ENCODE measurements at places on chromosomes 3 and 15.

DNA sequence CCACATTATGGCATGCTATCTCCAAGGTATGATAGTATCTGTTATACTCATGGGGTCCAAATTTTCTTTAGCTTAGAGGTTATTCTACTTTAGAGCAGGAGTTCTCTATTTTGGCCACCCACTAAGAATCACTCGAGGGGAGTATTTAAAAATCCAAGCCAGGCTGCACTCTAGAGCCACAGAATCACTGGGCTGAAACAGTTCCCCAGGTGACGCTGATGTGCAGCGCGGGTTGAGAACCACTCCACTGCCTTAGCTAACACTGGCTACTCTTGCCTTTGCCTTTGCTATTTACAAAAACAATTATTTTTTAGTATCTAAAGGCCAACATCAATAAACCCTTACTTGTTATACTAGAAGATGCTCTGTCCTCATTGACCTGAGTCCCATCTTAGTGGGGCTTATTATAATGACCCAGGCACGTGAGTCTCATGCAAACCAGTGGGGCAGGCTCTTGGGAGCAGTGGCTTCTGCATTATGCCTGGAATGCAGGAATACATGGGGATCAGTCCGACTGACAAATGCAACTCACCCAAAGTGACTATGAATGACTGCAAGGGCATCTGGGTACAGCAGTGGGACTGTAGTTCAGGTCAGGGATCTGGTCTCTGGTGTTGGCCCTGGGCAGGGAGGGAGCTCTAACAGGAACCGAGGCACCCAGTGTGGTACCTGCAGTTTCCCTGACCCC, 21.7 kb upstream of the CGNL1 start:
- DNase-seq = no peak

GRCh38 chr3:42507252-42507651, 4.8 kb downstream of the VIPR1 start:
- DNase-seq = peak; percentile 50

DNA sequence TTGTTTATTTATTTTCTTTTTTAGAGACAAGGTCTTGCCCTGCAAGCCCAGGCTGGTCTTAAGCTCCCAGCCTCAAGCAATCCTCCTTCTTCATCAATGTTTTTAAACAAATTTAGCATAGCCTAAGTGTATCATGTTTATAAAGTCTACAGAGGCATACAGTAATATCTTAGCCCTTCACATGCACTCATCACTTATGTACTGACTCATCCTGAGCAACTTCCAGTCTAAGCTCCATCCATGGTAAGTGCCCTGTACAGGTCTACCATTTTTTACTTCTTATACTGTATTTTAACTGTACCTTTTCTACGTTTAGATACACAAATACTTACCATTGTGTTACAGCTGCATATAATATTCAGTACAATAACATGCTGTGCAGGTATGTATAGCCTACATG, 860.0 kb downstream of the FHIT start:
- no peak for DNase-seq

DNA sequence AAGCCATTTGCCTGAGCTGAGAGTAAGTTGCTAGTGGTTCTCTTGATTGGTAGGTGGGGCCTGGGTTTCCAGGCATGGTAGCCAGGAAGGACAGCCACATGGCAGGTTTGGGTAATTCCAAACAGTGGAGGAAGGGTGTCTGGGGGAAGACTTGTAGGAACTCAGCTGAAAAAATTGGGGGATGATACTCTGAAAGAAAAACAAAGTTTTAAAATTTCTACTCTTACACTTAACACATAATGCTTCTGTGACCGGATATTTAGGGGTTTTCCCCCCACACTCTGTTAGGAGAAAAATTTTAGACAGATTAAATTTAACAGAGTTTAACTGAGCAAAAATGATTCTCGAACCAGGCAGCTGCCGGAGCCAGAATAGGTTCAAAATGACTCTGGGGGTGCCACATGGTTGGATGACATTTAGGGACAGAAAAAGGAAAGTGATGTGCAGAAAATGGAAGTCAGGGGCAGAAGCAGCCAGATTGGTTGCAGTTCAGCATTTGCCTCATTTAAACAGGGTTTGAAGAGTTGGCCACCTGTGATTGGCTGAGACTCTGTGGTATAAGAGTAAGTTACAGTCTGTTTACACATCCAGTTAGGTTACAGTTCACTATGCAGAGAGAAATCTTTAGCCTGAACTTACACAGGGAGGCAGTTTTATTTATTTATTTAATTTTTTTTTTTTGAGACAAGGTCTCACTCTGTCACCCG, 8.1 kb downstream of the B2M start:
- DNase-seq = no peak

- no peak for DNase-seq
Measured at GRCh38 chr15:88074386-88074785, 182.2 kb downstream of the NTRK3 start.

DNA sequence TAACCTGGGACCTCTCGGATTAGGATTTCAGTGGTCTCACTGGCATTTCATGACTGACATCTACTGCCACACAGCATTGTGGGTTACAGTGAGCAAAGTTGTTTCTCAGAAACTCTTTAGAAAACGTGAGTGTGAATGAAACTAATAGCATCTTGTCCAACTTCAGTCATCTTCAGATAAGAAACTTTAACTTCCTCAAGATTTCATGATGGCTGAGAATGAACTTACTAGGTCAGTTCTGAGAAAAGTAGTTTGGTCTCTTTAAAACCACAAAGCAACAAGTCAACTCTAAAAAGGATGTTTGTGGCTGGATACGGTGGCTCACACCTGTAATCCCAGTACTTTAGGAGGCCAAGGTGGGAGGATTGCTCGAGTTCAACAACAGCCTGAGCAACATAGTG, 14.2 kb upstream of the HOMER2 start:
- no peak for DNase-seq

DNA sequence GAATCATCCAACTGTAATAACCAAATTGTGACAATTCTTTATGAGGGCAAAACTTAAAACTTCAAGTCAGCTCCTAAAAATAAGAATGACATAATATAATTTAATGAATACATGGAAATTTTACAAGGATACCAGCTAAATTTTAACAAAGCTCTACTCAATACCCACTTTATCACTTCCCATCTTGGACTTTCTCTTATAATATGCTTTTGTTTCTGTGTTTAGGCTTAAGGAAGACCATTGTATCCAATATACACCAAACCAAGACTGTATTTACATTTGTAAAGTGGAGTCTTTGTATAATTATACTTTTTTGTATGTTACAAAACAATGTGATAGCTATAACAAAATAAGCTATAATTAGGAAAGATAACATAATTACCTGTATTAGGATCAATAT, 16.8 kb downstream of the ATP13A3 start:
- DNase-seq = no peak

GRCh38 chr3:41080141-41080540, 119.2 kb upstream of the CTNNB1 start:
- no peak for DNase-seq

DNA sequence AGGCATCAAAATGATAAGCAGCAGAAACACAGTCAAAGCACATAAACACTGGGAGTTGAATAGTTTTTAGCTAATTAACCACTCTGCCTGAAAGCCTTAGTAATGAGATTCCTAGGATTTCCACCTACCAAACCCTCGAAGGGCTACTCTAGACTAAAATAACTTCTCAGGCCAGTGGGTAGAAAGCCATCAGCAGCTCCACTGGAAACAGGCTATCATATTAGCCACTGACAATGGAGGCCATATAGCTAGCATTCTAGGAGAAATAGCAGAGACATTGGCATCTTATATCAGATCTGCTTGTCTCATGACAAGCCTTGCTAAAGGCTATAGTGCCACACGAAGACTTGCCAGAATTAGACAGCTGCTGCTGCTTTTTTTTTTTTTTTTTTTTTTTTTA, 4.5 kb upstream of the CAPN3 start:
- DNase-seq = no peak

GRCh38 chr3:110015231-110015963, 678.1 kb upstream of the DPPA4 start:
- DNase-seq = no peak

- peak; percentile 19 for DNase-seq
Measured at GRCh38 chr3:196604548-196604947, 34.9 kb upstream of the NRROS start.

DNA sequence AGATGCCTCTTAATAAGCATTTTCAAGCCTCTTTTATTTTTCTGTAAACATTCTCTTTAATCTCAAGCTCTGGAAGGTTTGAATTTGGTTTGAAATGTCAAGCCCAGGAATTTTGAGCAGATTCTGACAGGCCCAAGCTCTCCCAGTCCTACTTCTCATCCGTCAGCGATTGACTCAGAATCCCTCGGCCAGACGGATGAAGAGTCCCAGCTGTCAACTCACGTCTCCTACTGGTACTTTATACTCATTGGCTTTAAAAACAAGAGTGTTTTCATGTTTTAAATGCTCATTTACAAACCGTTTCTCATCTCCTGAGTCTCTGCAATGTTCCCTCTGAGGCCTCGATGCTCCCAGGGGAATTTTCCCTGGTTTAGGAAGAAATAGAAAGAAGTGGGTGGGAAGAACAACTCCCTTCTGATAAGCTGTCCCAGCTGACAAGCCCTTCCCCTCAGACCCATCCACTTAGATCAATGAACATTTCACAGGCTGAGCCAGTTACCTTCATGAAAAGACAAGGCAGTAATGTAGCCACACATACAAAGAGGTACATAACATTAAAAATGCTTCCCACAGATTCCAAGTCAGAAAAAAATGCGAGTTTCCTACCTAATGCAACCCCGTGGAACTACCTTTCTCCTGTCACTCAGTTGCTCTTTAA, 478.2 kb upstream of the DPH6 start:
- DNase-seq = no peak

- no peak for DNase-seq
Measured at GRCh38 chr3:157533298-157534070, 30.3 kb upstream of the VEPH1 start.

- DNase-seq = no peak
Measured at GRCh38 chr3:88058306-88058580, 562 bp downstream of the CGGBP1 start.

DNA sequence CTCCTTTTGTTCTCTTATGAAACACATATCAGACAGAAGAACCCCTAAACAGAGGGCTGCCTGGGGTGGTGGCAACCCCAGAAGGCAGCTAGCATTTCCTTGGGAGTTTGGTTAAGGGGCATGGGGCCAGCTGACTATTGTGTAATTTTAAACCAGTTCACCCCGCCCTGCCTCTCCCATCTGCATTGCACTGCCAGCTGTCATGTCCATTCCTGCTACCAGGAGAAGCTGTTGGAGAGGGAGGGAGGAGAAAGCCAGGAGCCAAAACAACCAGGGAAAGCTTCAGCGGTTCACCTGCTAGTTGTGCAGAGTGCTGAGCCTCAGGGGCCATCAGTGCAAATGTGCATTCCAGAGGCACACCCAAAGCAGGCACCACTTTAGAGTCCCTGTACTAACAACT, 47.6 kb upstream of the ATP1B3 start:
- DNase-seq = no peak

- DNase-seq = no peak
Measured at GRCh38 chr15:50246631-50247030, 18.9 kb downstream of the HDC start.

GRCh38 chr3:65305836-65306235, 618.0 kb upstream of the ADAMTS9 start:
- no peak for DNase-seq

Measured in cerebellum (tissue), 4 donors.